ENCODE measurements at places on chromosomes 12 and 14.

GRCh38 chr12:111202237-111202915, 166.5 kb downstream of the PHETA1 start:
- DNase-seq = peak; percentile 50

- DNase-seq = no peak
These were observed 183.1 kb downstream of the PHLDA1 start for GRCh38 chr12:75848431-75848925.

GRCh38 chr12:108055141-108055540, 73.9 kb upstream of the WSCD2 start:
- DNase-seq = no peak

- DNase-seq = no peak
These were observed 12.4 kb downstream of the MLXIP start for GRCh38 chr12:122090759-122091515.

- no peak for DNase-seq
These were observed 27.1 kb downstream of the TXNRD1 start for GRCh38 chr12:104242546-104243206.

- DNase-seq = no peak
These were observed 1.9 kb downstream of the TTLL5 start for GRCh38 chr14:75662966-75663365.

GRCh38 chr12:14400599-14400998, 35.1 kb downstream of the ATF7IP start:
- DNase-seq = no peak

DNA sequence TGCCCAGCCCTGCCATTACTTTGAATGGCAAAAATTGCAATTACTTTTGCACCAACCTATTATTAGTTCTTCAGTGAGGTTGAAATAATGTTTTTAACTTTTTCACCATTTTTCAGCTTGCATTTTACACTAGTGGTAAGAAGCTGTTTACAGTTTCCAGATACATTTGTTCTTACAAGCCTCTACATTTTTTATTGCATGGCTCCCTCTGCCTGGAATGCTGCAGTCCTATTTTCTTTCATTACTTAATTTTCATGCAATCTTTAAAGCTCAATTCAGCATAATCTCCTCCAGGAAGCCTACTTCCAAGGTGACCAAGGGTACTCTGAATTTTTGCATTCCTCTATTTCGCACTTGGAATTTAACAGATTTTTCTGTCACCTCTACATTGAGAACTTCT, 33.4 kb downstream of the CCER1 start:
- DNase-seq = no peak

GRCh38 chr12:94172031-94172430, 23.7 kb downstream of the PLXNC1 start:
- peak; percentile 83 for DNase-seq

GRCh38 chr12:121222847-121223246, 12.9 kb downstream of the P2RX4 start:
- DNase-seq = no peak

GRCh38 chr14:93917141-93917540, 10.0 kb upstream of the FAM181A start:
- DNase-seq = no peak

- DNase-seq = no peak
These were observed 6.6 kb downstream of the IL31 start for GRCh38 chr12:122167356-122167925.

DNA sequence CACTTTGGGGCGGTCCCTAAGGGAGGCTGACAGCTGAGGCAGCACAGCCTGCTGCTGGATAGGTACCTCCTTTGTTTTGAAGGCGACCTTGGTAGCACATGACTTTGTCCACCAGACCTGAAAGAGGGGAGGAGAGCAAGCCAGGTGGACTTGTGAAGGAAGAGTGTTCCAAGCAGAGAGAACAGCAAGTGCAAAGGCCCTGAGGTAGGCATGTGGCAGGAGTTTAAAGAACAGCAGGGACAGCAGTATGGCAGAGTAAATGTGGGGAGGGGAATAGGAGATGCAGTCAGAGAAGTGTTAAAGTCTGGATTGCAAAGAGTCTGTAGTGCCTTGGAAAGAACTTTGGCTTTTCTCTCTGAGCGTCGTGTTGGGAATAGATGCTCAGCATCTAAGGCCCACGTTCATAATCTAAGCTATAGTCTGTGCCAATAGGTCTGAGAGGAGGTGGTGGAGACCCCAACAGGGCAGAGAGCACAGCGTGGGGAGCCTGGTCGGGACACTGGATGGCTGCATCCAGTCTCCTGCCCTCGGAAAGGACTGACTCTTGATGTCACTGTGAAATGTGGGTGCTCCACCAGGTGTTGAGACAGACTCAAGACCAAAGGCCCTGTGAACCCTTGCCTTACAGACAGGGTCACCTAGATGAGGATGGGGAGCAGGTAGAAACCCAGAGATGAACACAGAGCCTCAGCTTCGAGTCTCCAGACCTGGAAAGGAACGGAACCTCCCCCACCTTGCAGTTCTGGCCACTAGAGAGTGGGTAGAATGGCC, 242.1 kb upstream of the PWP1 start:
- no peak for DNase-seq

DNA sequence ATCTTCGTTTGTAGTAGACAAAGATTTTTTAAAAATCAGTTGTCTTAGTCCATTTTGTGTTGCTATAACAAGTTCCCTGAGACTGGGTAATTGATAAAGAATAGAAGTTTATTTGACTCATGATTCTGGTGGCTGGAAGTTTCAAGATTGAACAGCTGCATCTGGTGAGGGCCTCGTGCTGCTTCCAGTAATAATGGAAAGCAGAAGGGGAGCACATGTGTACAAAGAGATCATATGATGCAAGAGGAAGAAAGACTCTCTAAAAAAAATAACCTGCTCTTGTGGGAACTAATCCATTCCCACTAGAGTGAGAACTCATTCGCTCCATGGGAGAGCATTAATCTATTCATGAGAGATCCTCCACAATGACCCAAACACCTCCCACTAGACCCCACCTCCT, 24.8 kb downstream of the MUCL1 start:
- DNase-seq = peak; percentile 41

DNA sequence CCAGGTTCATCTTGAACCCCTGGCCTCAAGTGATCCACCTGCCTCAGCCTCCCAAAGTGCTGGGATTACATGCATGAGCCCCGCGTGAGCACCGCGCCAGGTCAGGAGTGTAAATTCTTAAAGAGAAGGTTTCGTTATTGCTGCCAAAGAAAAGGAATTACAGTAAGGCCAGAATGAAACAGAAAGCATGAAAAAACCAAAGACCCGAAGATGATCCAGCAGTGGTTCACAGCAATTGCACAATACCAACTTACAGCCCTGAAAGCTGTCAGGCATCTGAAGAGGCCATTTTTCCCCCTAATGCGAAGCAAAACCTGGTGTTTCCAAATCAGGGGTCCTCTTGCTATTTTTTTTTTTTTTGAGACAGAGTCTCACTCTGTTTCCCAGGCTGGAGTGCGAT, 10.3 kb downstream of the RBM23 start:
- DNase-seq = peak; percentile 84

- peak; percentile 67 for DNase-seq
These were observed 28.2 kb downstream of the WBP11 start for GRCh38 chr12:14774906-14775635.

All from suppressor macrophage treated with lipopolysaccharide for 1 hour (primary cell).